ENCODE measurements at places on chromosomes 5 and 9.
A peak's percentile ranks its signal among the peaks of the same experiment; 100 is the strongest.

- DNase-seq: no peak
Observed at GRCh38 chr9:82320566-82320965, 332.0 kb downstream of the SPATA31D1 start.

GRCh38 chr5:57442080-57442839, 40.4 kb downstream of the ACTBL2 start:
- DNase-seq: no peak

DNA sequence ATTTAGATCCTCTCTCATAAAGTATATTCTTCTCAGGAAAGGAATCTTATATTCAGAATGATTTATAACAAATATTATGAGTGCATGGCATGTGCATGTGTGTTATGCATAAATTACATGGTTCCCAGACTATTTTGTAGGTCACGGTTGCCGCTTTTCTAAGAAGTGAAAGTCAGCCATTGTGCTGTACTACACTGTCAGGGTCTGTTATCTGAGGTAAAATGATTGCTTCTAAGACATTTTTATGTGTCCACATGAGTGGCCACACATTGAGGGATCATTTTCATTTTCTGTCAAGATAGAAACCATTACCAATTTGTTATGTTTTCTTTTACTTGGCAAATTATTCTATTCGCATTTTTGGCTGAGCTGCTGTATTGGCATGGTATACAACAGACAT, 210.8 kb downstream of the CWC27 start:
- no peak for DNase-seq

DNA sequence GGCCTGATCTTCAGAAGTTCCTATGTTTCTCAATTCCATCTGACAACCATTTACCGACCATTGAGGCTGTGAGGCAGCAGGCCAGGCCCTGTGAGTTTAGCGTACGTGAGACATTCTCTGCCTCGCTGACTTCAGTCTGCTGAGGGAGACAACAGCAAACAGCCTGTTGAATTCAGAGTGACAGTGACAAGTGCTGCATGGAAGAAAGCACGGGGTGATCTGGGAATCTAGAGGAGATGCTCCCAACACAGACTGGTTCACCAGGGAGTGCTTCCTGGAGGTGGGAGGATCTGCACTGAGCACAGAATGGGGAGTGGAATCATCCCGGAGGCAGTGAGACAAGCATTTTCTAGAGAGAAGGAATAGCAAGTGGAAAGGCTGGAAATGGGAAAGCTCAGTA, 10.0 kb upstream of the DDX41 start:
- no peak for DNase-seq

- DNase-seq: no peak
Observed at GRCh38 chr9:84939774-84940173, 270.2 kb downstream of the NTRK2 start.

GRCh38 chr9:36276781-36277181, 18.5 kb upstream of the GNE start:
- no peak for DNase-seq

DNA sequence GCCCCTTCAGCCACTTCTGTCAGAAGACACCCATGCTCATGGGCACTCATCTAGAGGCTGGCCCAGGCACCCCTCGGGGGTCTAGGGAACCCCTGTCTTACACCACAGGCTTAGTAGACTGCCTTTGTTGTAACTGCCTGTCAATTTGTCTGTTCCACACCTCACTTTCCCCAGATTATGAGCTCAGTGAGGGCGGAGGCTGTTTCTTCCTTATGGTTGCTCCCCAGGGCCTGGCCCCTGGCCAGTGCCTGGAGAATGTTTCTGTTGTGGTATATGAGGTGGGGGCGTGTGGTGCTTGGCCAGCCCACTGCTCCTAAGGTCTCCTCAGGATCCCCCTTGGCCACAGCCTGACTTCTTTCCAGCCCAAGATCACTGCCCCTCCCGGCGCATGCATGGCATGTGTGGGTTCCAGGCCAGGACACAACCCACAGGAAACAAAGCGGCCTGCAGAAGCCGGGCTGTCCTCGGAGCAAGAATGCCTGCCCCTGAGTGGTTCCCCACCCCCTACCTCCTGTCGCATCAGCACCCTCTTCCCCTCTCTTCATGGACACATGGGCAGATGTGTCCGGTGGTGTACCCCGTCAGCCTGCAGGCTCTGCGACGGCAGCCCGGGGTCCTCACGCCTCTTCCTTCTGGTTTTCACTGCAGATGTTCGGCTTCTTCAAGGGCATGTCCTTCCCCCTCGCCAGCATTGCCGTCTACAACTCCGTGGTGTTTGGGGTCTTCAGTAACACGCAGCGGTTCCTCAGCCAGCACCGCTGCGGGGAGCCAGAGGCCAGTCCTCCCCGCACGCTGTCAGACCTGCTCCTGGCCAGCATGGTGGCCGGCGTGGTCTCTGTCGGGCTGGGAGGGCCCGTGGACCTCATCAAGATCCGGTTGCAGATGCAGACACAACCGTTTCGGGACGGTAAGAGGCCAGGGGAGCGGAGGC, 17.7 kb downstream of the SLC25A48 start:
- DNase-seq: no peak

DNA sequence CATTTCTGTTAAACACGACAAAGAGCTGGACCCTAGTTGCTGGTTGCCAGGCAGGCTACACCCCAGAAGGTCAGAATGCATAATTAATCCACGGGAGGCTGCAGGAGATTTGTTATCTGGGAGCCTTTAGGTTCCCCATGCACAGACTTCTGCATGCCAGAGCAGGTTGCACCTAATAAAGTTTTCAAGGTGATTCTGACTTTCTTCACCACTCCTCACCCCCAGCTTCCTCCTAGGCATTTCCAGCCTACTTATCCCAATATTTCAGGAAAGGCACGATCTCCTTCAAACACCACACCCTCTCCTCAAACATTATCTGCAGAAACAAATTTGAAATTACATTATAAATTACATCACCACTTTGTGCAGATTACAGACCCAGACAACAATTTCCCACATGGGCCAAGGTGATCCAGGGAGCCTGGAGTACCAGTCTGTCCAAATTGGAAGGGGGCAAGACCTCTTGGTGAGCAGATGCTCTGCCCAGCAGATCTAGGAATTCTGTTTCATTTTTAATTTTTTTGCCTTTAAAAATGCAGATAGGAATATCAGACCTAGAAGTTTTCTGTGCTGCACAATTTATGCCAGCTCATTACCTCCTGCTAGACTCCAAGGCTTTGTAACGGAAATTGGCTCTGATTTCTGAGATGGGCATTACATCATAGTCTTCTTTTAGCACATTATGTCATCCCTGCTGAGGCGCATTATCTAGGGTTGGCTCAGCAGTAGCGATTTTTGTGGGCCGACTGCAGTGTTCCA, 363.4 kb upstream of the SLC30A5 start:
- DNase-seq: no peak

DNA sequence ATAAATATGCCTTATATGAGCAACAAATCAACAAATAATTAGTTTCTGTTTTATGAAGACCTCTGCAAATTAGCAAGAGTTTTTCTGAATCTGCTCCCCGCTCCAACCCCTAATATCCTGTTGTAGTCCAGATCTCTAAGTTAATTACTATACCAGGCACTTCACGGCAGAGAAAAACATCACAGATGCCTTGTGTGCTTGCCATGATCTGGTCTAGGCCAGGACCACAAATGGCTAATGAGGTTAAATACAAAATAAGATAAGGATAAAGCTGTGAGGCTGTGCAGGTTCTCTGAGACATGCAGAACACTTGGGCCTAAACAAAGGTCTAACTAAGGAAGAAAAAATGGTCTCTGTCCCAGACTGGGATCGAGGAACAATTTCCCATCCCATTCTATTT, 150.8 kb downstream of the SLIT3 start:
- DNase-seq: no peak

DNA sequence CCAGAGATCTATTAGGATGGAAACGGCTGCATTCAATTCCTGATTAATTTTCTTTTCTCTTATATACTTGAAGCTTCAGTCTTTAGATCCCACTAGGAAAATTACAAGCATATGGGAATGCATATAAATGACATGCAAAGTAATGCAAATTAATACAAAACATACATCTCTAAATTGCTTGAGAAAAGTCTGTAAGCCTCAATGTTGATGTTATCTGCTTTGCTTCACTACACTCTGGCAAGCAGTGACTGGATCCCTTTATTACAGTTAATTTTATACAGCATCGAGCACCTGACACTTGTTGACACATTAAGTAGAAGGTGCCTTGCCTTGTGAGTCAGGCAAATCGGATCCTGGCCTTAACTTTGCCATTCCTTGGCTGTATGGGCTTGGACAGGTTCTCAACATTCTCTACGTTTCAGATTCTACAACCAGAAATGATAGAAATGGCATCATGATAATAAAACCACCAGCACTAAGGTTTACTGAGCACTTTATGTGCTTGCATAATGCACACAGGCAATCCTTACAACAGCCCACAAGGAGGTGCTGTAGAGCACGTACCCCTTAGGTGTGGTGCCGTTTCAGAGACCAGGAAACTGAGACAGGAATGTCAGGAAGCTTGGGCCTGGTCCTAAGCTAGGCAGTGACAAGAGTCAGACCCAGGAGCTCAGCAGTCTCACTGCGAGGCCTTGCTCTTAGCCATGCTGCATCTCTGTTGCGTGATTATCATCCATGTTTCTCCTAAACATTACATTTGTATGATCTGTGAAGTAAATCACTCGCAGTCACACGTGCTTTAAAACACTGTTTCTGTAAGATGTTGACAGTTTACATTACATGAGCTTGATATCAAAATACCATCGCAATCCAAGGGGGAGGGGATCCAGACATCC, 2.7 kb downstream of the GCNT4 start:
- peak; percentile 78 for DNase-seq

DNA sequence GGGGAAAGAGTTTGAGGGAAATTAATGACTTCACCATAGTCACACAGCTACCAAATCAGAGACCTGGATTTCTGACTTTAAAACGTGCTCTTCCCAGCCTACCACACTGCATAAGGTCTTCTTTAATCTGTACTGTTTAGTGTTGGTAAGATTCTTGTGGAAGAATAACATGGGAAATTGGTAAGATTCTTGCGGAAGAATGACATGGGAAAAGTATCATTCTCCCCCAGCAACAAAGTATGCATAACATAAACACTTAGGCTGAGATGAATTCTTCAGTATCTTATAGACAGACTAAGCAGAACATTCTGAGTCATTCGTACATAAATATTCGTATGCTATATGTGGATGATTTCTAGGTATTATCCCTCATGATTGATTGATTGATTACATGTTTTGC, 170.4 kb downstream of the FOCAD start:
- no peak for DNase-seq

DNA sequence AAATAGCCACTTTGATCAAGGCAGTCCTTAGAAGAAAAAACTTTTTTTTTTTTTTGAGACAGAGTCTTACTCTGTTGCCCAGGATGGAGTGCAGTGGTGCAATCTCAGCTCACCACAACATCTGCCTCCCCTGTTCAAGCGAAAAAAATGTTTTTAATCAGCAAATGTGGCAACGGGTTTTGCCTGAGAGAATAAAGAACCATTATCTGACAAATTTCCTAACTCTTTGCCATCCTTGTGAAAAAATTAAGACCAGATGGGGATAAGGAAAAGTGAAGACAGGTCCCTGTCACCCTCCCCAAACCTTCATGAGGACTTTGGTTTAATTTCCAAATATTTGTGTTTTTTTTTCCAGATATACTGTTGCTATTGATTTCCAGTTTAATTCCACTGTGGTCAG, 107.3 kb upstream of the SPOCK1 start:
- DNase-seq: no peak

DNA sequence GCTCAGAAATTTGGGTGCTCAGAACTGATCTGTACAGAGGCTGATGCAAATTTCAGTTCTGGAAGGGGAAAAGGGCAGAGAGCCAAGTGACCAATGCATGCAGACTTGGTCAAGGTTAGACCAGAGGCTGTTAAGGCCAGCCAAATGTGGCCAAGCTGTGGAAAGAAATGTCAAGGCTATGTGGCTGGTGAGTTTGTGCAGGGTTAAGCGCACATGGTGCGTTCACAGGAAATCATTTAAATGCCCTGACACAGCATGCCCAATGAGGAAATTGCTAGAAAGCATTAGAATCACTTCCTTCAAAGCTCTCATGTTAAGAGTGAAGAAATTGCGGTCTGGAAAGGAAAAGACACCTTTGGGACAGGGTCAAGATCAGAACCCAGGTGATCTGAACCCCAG, 58.0 kb downstream of the PTPN3 start:
- DNase-seq: no peak

DNA sequence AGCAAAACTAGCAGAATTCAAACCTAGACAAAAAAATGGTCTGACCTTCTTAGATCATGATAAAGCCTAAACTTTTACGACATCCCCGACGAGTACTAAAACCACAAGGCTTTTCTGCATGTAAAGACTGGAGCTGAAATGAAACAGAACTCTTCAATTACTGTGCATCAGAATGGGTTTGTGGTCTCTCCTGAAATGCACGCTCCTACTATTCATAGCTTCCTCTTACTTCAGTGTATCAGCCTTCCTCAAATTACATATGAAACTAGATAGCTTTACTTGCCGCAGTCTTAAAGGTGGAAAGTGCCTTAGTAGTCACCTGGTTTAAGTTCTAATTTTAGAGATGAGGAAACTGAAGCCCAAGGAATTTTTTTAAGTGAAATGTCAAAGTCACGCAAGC, 24.6 kb upstream of the MED10 start:
- no peak for DNase-seq

DNA sequence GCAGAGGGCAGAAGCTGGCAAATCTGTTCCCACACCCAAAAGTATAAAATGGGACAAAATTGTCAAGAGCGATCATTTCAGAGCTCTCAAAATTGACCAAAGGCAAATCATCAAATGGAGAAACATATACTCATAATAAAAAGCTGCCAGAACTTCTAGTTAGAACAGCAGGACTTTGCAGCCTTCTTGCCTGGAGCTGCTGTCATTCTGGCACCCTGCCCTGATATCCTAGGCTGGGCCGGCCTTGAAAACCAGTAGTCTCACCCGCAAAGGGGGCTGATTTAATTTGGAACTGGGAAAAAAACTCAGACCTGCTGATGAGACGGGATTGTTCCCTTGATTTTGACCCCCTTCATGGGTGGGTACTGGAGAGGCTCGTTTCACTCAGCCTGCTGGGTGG, 18.5 kb downstream of the OR2V1 start:
- DNase-seq: no peak

GRCh38 chr9:123617952-123618678, 262.1 kb downstream of the CRB2 start:
- DNase-seq: no peak

DNA sequence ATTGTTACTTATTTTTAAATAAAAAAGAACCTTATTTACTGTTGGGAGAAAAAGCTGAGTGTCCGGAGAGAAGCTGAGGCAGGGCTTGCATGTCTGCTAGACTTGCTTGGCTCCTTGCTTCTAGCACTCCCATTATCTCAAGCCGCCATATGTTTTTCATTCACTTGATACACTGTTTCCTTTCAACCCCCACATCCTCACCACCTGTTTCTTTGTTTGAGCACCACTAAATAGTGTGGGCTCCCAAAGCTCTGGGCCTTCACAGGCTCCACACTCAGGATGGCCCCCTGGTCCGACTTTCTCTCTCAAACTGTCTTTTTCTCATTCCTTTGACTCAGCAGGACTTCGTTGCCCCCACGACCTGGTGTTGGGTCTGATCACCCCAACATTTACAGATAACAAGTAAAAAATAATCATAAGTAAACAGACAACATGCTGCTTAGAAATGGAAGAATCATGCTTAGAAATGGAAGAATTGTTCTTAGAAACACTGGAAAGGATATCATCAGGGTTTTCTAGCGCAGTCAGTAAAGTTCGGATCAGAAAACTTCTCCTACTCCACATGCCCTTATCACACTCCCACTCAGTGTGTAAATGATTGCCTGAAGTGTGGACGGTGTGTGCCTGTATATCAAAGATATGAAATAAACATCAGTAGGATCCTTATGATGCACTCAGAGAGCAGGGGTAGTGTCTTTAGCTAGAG, 58.5 kb downstream of the APTX start:
- no peak for DNase-seq

Data from CD4-positive, alpha-beta T cell treated with Interleukin-6 for 4 hours (primary cell).